ENCODE measurements at places on chromosomes 11 and 22. TPM values are rescaled to one million over a fixed set of nuclear protein-coding genes. Genes with fewer than 3 reads are reported as not detected.

- peak overlapping the region; percentile 95 for H3K27ac ChIP-seq
- peaks cover 90% of the 10 kb centered on the region for H3K4me1 ChIP-seq
- peak overlapping the region; percentile 62 for H3K4me3 ChIP-seq
- peaks cover 30% of the 10 kb centered on the region for H3K36me3 ChIP-seq
Measured at GRCh38 chr11:16881074-16881709, 133.0 kb downstream of the PLEKHA7 start.

GRCh38 chr11:119169282-119169719 lies 776 bp downstream of the NLRX1 start:
- H3K27ac ChIP-seq = peak overlapping the region; percentile 54
- H3K4me3 ChIP-seq = peak overlapping the region; percentile 69
- no peaks in the 10 kb centered on the region for H3K4me1 ChIP-seq
- peaks cover 15% of the 10 kb centered on the region for H3K36me3 ChIP-seq
- peak; percentile 40 for DNase-seq

- H3K4me3 ChIP-seq = no peak overlapping the region
- H3K27me3 ChIP-seq = peaks cover 26% of the 10 kb centered on the region
- H3K27ac ChIP-seq = no peak overlapping the region
- H3K36me3 ChIP-seq = no peaks in the 10 kb centered on the region
Measured at GRCh38 chr11:19275496-19275895, 34.8 kb upstream of the E2F8 start.

GRCh38 chr11:5291207-5291838 lies 10.4 kb downstream of the OR51B4 start:
- H3K4me3 ChIP-seq = no peak overlapping the region
- H3K27ac ChIP-seq = no peak overlapping the region
- no peaks in the 10 kb centered on the region for H3K36me3 ChIP-seq
- no peaks in the 10 kb centered on the region for H3K4me1 ChIP-seq
- no peaks in the 10 kb centered on the region for H3K27me3 ChIP-seq

DNA sequence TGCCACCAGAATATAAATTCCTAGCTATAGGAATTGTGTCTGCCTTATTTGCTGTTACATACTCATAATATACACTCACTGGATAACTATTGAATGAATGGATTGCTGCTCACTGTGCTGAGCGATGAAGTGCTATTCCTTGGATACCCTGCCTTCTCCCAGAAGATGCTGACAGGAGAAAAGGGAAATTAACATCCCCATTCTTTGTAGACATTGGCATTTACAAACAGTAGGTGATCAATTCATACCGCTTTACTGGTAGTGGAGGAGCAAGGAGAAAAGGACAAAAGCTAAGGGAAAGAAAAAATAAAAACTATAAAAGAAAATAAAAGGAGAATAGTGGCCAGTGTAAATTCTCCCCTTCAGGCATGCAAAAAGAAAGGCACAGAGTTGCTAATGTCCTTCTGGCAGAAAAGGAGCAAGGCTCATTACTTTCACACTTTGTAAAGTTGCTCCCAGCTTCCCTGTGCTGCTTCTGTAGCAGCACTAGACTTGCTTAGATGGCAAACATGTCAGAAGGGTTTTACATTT lies 183.0 kb downstream of the LUZP2 start:
- no peak overlapping the region for H3K27ac ChIP-seq
- H3K27me3 ChIP-seq = no peaks in the 10 kb centered on the region
- H3K36me3 ChIP-seq = no peaks in the 10 kb centered on the region
- H3K4me1 ChIP-seq = peaks cover 12% of the 10 kb centered on the region

- H3K4me3 ChIP-seq = no peak overlapping the region
- H3K4me1 ChIP-seq = no peaks in the 10 kb centered on the region
- H3K27me3 ChIP-seq = no peaks in the 10 kb centered on the region
- no peak overlapping the region for H3K27ac ChIP-seq
- H3K36me3 ChIP-seq = no peaks in the 10 kb centered on the region
Measured at GRCh38 chr11:17930544-17931125, 82.2 kb downstream of the SERGEF start.

- no peaks in the 10 kb centered on the region for H3K36me3 ChIP-seq
- no peak overlapping the region for H3K27ac ChIP-seq
- no peak overlapping the region for H3K4me3 ChIP-seq
Measured at GRCh38 chr11:14012846-14013245, 50.3 kb downstream of the SPON1 start.

GRCh38 chr11:119759747-119760412 lies 30.9 kb upstream of the NECTIN1 start:
- no peaks in the 10 kb centered on the region for H3K36me3 ChIP-seq
- peaks cover 5% of the 10 kb centered on the region for H3K27me3 ChIP-seq
- H3K4me3 ChIP-seq = no peak overlapping the region
- no peak overlapping the region for H3K27ac ChIP-seq

DNA sequence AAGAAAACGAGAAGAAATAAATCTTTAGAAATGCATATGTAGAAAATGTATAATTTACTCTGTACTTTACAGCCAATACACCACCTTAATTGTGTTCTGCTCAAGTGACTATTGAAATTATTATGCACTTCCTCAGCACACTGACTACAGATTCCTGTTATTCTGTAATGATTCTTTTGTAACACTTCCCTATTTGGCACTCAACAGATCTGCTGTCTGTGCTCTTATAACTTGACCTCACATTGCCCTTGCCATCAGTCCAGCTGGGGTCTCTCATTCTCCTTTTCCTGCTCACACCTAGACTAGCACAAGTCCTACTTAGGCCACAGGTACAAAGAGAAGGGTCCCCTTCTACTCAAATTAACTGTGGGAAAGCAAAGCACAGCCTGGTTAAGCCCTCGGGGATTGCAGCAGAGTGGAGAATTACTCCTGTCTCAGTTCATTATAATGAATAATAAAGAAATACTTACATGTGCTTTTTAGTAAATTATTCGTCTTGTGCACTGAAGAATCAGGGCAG lies 860.4 kb downstream of the OPCML start:
- H3K27ac ChIP-seq = no peak overlapping the region
- no peaks in the 10 kb centered on the region for H3K27me3 ChIP-seq
- no peak for DNase-seq
- H3K4me3 ChIP-seq = no peak overlapping the region

DNA sequence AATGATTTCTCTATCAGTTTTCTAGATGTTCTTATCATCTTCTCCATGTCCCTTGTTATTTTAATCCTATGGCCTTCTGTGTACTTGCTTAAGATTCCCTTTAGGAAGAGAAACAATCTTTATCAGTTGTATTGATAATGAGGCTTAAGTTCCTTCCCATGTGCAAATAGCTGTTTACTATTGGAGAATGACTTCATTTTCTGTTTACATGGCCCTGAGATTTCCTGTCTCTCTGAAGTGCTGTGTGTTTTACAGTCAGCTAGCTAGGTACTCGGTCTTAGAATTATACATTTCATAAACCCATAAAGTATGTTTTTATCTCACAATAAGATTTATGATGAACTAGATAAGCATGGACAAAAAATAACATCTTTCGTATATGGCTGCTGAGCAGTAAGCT lies 67.5 kb upstream of the CCDC179 start:
- no peak overlapping the region for H3K4me3 ChIP-seq
- peak overlapping the region; percentile 26 for H3K27ac ChIP-seq

GRCh38 chr11:10385696-10386095 lies 69.4 kb upstream of the AMPD3 start:
- DNase-seq = no peak
- no peak overlapping the region for H3K4me3 ChIP-seq
- H3K36me3 ChIP-seq = no peaks in the 10 kb centered on the region

- no peak overlapping the region for H3K27ac ChIP-seq
- peaks cover 79% of the 10 kb centered on the region for H3K27me3 ChIP-seq
- no peak overlapping the region for H3K4me3 ChIP-seq
- no peaks in the 10 kb centered on the region for H3K4me1 ChIP-seq
Measured at GRCh38 chr11:119829402-119829801, 100.4 kb upstream of the NECTIN1 start.

DNA sequence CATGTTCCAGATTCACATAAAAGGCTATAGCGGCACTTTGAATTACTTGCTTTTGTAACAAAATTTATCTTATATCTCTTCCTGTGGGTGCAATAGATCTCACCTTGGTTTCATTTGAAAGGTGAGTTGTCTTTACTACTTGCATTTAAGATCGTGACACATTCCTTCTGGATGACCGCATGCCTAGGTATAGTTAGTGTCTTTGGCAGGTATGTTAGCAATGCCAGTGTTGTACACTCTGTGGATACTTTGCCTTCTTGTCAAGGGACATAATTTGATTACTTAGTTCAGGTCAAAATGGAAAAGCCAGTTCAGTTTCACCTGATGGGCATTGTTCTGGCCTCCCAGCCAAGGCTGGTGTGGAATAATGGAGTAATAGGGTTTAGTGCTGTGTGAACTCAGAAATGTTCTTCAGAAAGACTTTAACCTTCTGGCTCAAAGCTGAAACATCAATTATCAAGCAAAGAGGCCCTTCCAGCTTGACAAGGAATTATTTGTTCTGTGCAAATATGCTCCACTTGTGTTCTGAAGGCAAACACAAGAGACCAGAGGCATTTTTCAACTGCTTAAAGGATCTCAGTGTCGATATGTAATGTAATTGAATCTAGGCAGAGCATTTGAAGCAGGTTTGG lies 64.6 kb downstream of the AMOTL1 start:
- peaks cover 16% of the 10 kb centered on the region for H3K4me1 ChIP-seq
- H3K27me3 ChIP-seq = no peaks in the 10 kb centered on the region
- no peak overlapping the region for H3K27ac ChIP-seq
- peaks cover 13% of the 10 kb centered on the region for H3K36me3 ChIP-seq
- no peak overlapping the region for H3K4me3 ChIP-seq

- no peak overlapping the region for H3K4me3 ChIP-seq
- no peak for DNase-seq
- H3K27me3 ChIP-seq = peaks cover 23% of the 10 kb centered on the region
- H3K27ac ChIP-seq = no peak overlapping the region
- no peaks in the 10 kb centered on the region for H3K4me1 ChIP-seq
Measured at GRCh38 chr22:27445881-27446280, 355.7 kb downstream of the MN1 start.

GRCh38 chr11:8036002-8036802 lies 44.8 kb upstream of the TUB start:
- no peak overlapping the region for H3K4me3 ChIP-seq
- H3K36me3 ChIP-seq = no peaks in the 10 kb centered on the region
- H3K27me3 ChIP-seq = peaks cover 77% of the 10 kb centered on the region
- peaks cover 9% of the 10 kb centered on the region for H3K4me1 ChIP-seq

DNA sequence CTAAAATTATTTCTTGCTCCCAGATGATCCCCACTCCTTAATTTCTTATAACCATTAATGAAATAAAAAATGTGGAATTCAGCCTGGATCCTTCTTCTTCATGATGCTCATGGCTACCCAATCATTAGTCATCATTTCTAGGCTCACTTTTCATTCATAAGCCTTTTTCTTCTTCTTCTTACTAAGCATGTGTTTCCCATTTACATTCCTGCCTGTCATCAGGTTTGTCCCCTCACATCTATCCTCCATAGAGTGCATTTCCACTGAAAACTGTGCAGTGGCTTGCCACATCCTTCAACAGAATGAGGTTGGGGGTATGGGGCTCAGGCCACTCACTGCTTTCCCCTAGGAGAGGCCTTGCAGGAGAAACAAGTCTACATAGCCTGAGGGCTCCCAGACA lies 35.8 kb upstream of the NTM start:
- H3K4me1 ChIP-seq = no peaks in the 10 kb centered on the region
- no peak for DNase-seq
- no peaks in the 10 kb centered on the region for H3K27me3 ChIP-seq
- H3K27ac ChIP-seq = no peak overlapping the region
- H3K4me3 ChIP-seq = no peak overlapping the region
- no peaks in the 10 kb centered on the region for H3K36me3 ChIP-seq

- no peaks in the 10 kb centered on the region for H3K27me3 ChIP-seq
- H3K27ac ChIP-seq = no peak overlapping the region
- H3K4me1 ChIP-seq = no peaks in the 10 kb centered on the region
Measured at GRCh38 chr11:134583397-134583990, 171.5 kb upstream of the B3GAT1 start.

DNA sequence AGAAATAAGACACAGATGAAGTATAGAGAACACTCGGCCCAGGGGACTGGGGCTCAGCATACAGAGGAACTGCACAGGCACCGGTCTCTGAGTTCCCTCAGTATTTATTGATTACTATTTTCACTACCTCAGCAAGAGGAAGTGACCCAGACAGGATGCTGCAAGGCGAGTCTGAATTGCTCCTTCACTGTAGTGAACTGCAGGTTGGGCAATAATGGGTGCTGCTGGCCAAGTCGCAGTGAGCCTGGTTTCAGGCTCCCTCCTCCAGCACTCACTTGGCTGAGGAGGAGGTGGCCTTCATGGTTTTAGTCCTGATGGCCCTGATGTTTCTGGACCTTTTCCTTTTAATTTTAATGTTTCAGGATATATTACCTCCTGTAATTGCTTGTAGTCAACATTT lies 10.4 kb downstream of the OR52K2 start:
- H3K4me3 ChIP-seq = no peak overlapping the region
- peak; percentile 44 for DNase-seq
- H3K4me1 ChIP-seq = peaks cover 12% of the 10 kb centered on the region
- H3K27me3 ChIP-seq = peaks cover 55% of the 10 kb centered on the region

DNA sequence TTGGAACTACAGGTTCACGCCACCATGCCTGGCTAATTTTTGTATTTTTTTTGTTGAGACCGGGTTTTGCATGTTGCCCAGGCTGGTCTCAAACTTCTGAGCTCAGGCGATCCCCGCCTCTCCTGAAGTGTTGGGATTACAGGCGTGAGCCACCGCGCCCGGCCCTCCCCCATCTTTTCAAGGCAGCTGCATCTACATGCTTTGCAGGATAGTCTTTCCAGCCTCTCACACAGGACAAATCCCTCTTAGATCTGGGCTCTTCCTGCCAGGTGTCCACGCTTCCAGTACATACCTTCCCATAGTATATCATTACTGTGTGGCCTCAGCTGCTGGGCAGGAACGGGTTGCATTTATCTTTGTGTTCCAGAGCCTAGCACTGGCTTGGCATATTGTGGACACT lies 49.7 kb downstream of the C11orf96 start:
- no peaks in the 10 kb centered on the region for H3K36me3 ChIP-seq
- no peak for DNase-seq
- no peaks in the 10 kb centered on the region for H3K4me1 ChIP-seq
- H3K4me3 ChIP-seq = no peak overlapping the region

DNA sequence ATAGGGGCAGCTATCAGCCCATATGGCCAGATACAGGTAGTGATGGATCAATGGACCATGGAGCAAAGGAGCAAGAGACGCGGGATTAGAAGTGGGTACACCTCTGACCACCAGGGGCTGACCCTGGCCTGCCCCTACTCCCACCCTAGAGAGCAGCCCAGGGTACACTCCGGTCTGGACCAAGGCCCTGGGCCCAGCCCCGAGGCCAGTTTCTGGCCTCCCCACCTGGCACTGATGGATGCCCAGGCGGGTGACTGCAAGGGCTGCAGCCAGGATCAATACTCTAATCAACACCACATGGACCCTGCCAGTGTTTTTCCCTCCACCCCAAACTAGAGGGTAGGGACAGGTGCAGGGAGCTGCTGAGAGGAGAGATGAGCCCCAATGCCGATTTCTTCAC lies 74.1 kb upstream of the NECTIN1 start:
- H3K27ac ChIP-seq = no peak overlapping the region
- no peak for DNase-seq
- H3K36me3 ChIP-seq = peaks cover 5% of the 10 kb centered on the region

The UPK3A gene
- total RNA-seq = not detected

The SOX6 gene
- 18.4 TPM for total RNA-seq

The PLAAT5 gene
- total RNA-seq = 0.57 TPM

The SCUBE1 gene
- 0.47 TPM for total RNA-seq
